Lower leg skin (tissue), 4 donors: ENCODE measurements at places on chromosomes 2 and 18.

- DNase-seq, result no peak
These were observed 81.9 kb downstream of the EHBP1 start for GRCh38 chr2:62787386-62787785.

- no peak for DNase-seq
These were observed 24.6 kb upstream of the OTOS start for GRCh38 chr2:240165034-240165433.

GRCh38 chr18:25177631-25178030 is 174.3 kb downstream of the ZNF521 start:
- DNase-seq, result no peak

GRCh38 chr18:8063733-8064132 is 496.6 kb downstream of the PTPRM start:
- DNase-seq, result no peak

GRCh38 chr2:145350011-145350410 is 830.1 kb upstream of the ZEB2 start:
- no peak for DNase-seq
